ENCODE measurements at places on chromosomes 3 and 15.
A peak's percentile ranks its signal among the peaks of the same experiment; 100 is the strongest.

- no peak for ATAC-seq
These were observed 501.5 kb upstream of the THBS1 start for GRCh38 chr15:39079296-39079847.

DNA sequence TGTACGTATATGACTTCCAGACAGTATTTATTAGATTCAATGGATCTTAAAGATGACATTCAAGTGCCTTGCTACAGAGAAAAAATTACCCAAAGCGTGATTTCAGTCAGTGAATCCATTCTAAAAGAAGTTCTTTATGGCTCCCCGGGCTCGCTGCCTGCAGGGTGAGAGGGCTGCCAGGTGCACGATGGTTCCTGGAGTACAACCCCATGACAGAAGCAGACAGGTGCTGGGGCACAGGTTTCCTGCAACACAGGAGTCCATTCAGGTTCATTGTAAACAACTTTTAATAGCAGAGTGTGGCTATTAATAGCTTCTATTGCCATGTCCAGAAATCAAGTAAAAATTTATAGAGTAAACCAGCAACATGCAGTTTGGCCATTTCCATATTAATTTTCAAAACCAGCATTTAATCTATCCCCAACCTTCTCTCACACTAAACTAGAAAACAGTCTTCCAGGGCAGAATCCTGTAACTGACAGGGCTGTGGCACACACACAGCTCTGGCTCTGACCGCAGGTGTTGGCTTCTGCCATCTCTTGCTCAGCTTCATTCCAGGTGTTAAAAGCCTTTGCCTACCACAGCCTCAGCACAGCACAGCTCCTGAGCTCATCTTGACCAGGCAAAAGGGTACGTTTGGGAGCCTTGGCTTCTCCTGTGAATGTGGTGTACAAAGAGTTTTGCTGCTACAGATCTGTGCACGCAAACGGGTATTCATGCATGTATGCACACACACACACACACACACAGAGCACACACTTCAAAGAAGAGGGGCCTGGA is 185.9 kb downstream of the MEX3B start:
- no peak for ATAC-seq

DNA sequence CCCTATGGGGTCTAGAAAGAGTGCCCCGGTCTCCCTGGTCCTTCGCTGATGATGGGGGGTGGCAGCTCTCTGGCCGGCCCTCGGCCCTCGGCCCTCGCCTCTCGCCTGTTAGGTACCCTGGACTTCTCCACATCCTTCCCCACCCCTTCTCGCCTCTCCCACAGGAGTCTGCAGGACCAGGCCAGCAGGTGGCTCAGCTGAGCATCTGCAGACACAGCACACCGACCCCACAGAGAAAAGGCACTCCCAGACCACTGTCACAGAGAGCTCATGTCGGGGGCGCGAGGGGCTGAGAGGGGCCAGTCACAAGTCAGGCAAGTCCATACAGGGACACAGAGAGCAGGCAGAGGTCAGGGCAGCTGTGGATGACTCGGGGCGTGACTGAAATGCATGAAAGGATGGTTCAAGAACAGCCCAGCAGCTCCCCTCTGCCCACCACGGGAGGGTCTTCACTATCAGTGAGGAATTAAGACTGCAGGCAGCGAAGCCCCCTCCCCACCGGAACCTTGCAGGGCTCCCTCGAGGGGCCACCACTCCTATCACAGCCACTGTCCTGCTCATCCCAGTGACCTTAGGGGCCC is 181.7 kb upstream of the NSMCE3 start:
- ATAC-seq = peak; percentile 18

- no peak for ATAC-seq
These were observed 10.4 kb downstream of the NR2F2 start for GRCh38 chr15:96340598-96341512.

DNA sequence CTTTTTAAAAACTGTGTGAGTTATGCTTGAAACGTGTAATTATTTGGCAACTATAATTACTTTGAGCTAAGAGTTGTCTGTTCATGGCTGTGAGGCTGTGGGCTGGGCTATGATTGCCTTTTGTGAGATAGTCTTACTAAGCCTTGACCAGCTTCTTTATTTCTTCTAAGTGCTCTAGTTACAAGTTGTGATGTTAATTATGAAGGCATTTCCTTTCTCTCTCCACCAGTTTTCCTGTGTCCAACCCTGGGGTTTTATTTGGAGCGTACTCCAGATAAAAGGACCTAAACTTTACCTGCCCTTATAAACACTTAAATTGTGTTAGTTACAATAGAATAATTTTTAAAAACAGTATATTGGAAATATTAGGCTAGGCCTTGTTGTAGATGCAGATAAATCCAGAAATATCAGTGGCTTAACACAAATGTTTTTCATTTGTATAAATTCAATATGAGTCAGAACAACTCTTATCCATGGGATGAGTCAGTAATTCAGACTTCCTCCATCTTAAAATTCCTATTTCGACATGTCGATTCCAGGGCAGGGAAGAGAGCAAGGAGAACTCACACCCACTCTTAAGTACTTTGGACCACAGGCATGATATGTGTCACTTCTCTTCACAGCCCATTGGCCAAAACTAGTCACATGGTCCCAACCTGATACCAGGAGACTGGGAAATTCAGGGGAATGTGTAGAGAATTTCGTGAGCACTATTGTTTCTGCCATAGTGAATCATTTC is 17.0 kb downstream of the TMEM62 start:
- ATAC-seq = no peak

DNA sequence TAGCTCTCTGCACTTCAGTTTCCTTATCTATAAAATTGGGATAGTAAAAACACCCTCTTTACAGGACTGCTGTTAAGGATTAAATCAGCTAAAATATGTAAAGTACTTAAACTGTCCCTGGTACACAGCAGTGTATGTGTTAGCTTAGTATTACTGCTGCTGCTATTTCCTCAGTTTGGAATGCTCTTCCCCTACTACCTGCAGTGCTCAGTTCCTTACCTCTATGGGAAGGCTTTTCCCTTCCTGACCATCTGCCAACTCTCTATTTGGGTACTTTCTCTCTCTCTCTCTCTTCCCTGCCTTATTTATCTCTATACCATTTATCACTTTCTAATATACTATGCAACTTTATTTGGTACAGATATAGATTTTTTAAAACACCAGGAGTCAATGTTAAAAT is 26.5 kb downstream of the KPNA4 start:
- ATAC-seq = no peak

- ATAC-seq = no peak
These were observed 5.1 kb downstream of the HPS3 start for GRCh38 chr3:149134575-149134974.

GRCh38 chr3:136943436-136943835 is 14.3 kb upstream of the IL20RB start:
- no peak for ATAC-seq

DNA sequence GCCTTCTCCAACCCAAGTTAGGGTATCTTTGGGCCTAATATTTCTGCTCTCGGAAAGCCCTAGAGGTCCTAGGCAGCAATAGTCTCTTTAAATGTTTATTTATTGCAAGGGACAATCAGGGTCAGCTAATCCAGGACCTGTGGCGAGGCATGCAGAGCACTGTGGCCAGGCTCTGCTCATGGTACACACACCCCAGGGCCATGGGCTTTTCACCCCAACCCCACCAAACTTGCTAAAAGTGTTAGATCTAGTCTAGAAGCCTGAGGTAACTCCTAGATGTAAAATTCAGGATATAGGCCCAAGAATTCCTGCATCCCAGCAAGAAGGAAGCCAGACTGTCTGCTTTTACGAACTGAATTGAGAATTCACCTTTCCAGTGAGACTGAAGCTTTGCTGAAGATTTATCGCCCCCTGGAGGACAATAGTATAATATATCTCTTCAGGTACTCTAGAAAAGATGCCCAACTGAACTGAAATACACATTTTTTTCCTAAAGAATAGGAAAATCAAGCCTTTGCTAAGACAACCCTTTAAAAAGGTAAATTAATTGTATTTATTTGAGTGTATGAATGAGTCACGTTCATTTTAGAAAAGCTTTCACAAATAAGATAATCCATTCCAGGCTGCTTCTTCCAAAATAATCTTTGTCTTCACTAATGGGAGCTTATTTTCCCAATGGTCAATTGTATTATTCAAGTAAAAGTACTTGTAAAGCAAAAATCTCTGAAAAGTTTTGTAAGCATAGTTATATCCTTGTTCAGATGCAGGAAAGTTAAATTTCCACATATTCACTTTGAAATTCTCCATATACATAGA is 89.8 kb downstream of the LRRC3B start:
- no peak for ATAC-seq

- ATAC-seq = no peak
These were observed 115.4 kb upstream of the PTPRG start for GRCh38 chr3:61445924-61446323.

- peak; percentile 16 for ATAC-seq
These were observed 376.9 kb upstream of the RASGRP1 start for GRCh38 chr15:38941399-38941953.

DNA sequence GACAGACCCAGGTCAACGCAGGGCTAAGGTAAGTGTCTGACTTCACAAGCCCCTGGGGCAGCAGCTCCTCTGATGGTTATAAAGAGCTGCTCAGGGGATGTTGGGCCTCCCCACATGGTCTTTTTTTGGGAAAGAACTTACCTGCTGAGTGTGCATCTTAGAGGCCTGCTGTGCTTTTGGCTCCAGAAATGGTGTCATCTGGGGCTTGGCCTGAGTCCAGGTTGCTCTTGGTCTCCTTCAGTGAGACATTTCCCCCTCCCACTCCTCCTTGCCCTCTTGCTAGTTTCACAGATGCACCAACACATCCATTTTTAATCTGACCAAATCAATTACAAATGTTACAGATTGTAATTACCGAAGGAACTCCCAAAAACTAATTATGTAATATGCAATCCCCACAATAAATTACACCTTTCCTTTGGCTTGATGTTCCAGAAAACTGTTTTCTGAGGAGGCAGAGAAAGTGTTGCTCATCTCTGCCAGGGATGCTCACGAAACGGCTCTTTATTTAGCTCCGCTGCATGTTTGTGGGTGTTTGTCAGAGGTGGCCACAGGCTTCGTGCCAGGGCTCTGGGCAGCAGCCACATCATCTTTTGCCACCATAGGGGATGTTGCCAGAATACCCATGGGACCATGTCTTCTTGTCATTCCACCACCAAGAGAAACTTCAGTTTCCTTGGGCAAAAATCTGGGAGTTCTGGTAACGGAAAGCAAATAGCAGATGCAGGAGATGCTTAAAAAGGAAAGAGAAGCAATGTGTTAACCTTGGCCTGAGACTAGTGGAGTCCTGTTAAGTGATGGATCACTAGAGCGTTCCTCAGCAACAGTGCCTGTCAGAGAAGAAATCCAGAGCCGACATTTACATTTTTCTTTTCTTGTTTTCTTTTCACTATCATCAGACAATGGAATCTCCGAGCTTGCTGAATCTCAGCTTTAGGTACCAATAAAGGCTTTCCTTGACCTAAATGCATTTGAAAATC is 799.9 kb downstream of the AGBL1 start:
- ATAC-seq = no peak

DNA sequence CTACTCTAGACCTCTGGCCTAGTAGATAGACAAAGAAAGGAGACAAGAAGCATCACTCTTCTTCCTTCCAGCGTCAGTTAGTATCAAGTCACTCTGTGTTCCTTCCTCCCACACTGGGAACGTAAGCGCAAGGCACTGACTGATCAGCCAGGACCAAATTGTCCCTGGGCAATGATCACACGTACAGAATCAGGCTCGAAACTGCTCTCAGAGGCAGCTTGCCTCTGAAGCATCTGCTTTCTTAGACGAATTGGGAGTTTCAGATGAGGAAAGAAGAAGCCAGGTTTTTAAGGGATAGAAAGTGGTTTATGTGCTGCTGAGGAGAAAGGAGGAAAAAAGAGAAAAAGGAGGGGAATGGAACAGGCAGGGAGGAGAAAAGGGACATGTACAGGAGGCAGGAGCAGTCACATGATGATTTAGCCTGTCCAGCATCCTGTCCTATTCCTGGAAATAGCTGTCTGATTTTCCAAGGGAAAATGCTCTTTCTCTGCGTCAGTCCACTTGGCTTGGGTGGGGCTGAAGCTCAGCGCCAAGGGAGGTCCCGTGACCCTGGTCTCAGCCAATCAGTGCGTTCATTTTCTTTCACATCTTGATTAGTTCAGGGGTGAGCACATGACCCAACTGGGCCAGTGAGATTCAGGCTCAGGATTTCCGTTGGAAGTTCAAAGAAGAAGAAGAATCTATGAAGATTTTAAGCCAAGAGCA is 102.0 kb upstream of the PRICKLE2 start:
- peak; percentile 41 for ATAC-seq

GRCh38 chr3:10852066-10852808 is 36.2 kb downstream of the SLC6A11 start:
- ATAC-seq = no peak

- no peak for ATAC-seq
These were observed 404.6 kb upstream of the MCTP2 start for GRCh38 chr15:93826790-93827189.

- ATAC-seq = no peak
These were observed 259.9 kb downstream of the ZIC1 start for GRCh38 chr3:147669077-147669476.

- ATAC-seq = no peak
These were observed 66.1 kb downstream of the BOC start for GRCh38 chr3:113277414-113277813.

- no peak for ATAC-seq
These were observed 55.8 kb upstream of the MYO5C start for GRCh38 chr15:52351206-52351908.

DNA sequence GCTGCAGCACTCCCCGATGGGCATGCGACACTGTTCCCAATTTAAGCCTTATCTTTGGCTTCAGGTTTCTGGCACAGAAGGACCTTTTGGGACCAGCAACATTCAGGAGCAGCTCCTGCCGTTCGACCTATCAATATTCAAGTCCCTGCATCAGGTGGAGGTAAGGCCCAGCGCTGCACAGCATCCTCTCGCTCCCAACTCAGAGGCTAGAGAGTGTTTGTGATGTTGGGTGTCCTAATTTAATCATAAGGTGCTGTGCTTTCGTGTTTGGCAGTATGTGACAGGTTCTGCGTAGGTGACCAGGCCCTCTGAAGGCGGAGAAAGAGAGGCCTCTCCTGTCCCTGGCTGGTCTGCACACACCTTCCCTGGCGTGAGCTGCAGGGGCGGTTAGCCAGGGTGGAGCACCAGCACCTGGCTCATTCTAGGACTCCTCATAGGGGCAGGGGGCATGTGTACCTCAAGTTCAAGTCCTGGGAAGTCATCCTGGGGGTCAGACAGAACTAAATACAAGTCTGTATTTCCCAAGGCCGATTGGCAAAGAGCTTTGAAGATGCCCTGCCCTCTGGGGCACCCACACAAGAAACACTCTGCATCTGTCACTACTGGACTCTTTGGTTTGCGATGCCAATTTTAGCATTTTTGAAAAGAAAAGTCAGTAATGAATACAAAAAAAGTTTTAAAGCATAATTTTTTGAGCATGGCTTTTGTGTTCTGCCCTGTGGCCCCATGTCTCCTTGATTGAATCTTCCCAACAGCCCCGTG is 17.0 kb downstream of the NISCH start:
- ATAC-seq = no peak

- no peak for ATAC-seq
These were observed 152.6 kb downstream of the PDZRN3 start for GRCh38 chr3:73471986-73472787.

- no peak for ATAC-seq
These were observed 1.1 kb downstream of the RAB7A start for GRCh38 chr3:128727059-128727458.

DNA sequence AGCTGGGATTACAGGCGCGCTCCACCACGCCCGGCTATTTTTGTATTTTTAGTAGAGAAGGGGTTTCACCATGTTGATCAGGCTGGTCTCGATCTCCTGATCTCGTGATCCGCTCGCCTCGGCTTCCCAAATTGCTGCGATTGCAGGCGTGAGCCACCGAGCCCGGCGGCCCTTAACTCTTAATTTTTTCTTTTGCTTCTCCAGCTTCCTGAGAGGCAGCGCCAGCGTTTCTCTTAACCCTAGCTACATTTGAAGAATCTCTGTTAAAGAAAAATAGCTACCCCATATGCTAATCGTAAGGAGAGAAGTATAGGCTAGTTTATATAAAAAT is 465 bp upstream of the GK5 start:
- no peak for ATAC-seq

Measured in stimulated activated memory B cell treated with anti-CD40 and anti-IgM and Interleukin-4, amounts not matched to agents 10 μg/mL and 1 μg/mL and 100 μg/mL, for 72 hours (primary cell).